ENCODE measurements at places on chromosomes 16 and 17.

- DNase-seq = no peak
These were observed 36.5 kb downstream of the CYTH1 start for GRCh38 chr17:78745407-78746088.

DNA sequence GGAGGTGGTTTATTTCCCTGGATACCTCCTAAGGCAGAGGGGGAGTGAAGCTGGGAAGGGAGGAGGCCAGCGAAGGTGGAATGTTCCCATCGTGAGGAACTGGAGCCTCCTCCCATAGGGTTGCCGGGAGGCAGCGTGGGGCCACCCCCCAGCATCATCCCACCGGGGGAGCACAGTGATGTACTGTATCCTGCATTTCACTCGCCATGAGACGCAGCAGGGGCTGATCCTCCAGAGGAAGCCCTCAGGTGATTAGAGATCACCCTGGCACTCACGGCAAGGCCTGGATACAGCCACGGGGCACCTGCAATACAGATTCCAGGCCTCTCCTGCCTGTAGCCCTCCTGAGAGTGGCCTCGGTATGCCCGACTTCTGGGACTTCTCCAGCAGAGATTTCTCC is 25.5 kb upstream of the BEAN1 start:
- DNase-seq = no peak

- no peak for DNase-seq
These were observed 2.2 kb downstream of the JUP start for GRCh38 chr17:41784207-41784744.

- no peak for DNase-seq
These were observed 50.0 kb upstream of the CAPN15 start for GRCh38 chr16:477301-478157.

DNA sequence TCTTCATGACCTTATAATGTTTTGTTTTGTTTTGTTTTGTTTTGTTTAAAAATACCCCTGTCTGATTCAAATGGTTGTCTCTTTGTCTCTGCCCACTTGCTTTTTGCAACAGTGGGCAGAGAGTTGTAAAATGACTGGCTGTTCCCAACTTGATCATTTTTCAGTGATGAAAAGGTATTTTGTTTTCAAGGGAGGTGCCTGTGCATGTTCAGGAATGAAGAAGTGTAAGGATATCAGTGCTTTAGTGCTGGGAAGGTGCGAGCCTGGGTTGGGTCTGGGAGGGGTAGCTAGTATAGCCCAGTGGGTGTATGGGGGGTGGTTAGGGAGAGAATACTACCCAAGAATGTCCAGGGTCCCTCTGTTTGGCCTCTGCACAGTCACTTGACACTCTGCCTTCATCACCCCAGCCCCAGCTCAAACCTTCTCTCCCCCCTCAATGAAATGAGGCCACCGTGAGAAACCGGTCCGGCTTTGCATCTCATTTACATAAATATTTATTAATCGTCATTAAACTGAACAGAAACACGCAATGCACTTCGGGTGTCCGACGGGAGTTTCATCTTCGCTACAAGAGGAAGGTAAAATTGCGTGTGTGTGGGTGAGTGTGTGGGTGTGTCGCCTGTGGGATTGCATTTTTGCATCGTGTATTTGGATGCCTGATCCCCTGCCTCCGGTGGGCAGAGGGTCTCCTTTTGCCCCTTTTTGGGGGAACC is 4.3 kb downstream of the NEUROD2 start:
- DNase-seq = no peak

- DNase-seq = no peak
These were observed 147.1 kb downstream of the TANC2 start for GRCh38 chr17:63113167-63113566.

DNA sequence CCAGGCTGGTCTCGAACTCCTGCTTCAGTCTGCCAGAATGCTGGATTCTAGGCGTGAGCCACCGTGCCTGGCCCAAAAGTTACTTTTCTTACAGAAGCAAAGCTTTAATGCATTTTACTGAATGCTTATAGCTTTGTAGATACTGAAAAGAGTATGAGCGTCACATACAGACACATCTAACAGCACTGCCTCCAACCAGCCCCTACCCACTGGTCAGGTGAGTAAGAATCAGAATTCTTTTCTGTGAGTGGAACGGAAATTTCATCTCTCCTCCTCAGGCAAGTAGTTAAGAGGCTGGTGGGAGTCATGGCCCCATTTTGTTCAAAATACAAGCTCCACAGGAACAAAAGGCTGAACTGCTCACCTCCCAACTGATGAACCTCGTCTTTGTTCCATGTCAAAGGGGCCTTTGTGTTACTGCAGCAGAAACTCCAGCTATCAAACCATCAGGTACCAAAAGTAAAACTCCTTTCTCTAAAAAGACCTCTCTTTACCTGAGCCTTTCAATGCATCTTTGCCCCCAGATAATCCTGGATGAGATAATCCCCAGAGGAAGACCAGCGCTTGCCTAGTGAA is 92.4 kb upstream of the RPH3AL start:
- no peak for DNase-seq

- no peak for DNase-seq
These were observed 22.7 kb downstream of the YWHAE start for GRCh38 chr17:1377334-1377733.

DNA sequence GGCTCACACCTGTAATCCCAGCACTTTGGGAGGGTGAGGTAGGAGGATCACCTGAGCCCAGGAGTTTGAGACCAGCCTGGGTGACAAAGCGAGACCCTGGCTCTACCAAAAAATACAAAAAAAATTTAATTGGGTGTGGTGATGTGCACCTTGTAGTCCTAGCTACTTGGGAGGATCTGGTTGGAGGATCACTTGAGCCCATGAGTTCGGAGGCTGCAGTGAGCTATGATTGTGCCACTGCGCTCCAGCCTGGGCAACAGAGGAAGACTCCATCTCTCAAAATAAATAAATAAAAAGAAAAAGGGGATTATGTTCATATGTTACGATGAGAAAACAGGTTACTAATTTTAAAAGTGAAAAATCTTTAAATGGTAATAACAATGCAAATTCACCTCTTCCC is 996 bp downstream of the MLKL start:
- no peak for DNase-seq

DNA sequence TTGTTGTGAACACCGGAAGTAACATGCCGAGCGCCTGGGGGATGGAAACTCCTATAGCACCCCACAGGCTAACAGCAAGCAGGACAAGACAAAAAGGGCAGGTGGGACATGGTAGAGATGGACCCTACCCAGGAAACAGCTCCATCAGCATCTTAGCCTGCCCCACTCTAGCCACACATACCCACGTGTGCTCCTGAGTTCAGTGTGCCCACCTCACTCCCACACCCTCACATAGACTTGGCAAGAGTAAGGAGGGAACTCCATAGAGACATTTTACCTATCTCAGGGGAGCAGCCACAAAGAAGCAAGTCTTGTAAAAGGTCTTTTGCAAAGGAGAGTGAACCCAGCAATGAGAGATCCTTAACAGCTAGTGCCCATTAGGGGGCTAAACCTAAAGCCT is 37.8 kb upstream of the CACNG3 start:
- DNase-seq = no peak

- no peak for DNase-seq
These were observed 50.5 kb downstream of the CACNG5 start for GRCh38 chr17:66885417-66885816.

DNA sequence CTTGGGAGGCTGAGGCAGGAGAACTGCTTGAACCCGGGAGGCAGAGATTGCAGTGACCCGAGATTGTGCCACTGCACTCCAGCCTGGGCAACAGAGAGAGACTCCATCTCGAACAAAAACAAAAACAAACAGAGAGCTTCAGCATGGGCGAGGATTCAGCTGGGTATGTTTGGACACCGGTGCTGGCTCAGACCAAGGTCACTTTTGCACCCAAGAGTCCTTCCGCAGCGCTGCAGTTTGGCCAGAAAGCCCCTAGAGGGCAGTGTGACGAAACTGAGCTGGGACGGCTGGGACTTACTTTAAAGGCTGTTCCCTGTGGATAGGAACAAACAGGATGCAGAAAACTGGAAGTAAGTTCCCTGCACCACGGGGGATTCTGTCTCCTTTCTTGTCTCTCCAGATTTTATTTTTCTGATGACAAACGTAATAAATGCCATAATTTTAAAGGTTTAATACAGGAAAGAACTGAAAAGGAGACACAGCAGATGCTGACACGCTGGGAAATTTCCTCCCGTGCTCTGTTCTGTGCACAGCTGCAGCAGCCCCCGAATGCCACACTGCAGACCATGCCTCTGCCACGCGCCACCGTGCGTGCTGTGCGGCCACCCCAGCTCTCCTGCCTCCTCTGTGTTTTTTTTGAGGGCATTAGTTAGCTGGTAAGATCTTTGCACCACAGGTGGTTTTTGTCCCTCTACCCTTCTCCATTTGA is 25.2 kb upstream of the USP36 start:
- no peak for DNase-seq

DNA sequence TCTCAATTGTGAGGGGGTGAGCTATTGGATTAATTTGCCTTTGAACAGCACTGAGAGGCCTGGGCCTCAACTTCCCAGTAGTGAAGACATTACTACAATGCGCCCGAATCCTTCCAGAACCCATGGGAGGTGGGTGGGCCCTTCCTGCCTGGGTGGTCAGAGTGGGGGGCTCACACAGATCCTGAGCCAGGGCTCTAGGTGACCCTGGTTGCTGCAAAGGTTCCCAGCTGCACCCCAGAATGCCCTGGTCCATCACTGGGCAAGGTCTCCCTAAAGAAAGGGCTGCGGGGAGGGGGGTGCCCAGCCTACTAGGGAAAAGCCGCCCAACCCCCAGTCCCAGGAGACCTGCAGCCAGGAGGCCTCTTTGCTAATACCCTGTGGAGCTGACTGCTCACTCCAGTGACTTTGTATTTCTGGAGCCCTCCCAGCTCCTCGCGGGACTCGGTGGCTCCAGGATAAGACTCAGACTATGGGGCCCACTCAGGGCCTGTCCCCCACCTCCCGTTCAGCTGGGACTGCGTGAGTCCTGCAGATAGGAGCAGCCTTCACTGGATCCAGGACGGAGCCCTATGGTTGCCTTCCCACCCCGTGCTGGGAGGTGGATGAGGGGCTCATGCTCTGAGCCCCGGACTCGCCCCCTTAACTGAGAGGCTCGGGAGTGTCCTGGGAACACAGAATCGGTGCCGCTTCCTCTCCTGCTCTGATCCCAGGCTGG is 40.2 kb downstream of the SLC7A5 start:
- DNase-seq = no peak

GRCh38 chr17:43994272-43995149 is 9.9 kb upstream of the NAGS start:
- no peak for DNase-seq

- DNase-seq = no peak
These were observed 20.7 kb upstream of the C16orf78 start for GRCh38 chr16:49352892-49353291.

DNA sequence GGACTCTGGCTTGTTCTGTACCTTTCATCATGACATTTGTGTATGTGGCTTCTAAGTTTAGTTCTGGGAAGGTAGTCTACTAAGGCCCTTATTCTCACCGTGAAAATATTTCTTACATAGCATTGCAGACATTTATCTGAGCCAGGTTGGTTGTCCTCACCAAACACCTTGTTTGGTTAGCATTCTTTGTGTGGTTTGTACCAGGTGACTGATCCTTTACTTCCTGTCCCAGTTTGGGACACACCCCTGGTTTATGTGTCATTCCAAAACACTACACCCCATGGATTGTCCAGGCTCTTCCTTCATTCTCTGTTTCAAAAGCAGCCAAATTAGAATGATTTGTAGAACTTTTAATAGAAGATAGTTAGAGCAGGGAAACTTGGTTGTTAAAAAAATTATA is 23.2 kb upstream of the DUSP14 start:
- no peak for DNase-seq

DNA sequence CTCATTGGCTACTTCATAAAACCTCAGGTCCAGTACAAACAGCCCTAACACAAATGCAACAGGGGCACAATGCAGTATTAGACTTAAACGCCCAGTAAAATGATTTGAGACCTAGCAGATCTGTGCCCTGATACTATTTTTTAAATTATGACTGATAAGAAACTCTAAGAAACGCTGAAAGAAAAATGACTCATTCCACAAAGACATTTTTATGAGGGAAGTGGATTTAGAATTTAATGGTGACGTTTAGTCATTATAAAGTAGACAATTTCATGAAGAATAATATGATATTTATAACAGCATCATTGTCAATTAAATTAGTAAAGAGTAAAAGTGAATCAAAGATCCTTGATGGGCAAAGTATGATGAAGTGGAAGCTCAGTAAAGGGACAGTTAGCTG is 80.4 kb upstream of the DHX40 start:
- DNase-seq = no peak

DNA sequence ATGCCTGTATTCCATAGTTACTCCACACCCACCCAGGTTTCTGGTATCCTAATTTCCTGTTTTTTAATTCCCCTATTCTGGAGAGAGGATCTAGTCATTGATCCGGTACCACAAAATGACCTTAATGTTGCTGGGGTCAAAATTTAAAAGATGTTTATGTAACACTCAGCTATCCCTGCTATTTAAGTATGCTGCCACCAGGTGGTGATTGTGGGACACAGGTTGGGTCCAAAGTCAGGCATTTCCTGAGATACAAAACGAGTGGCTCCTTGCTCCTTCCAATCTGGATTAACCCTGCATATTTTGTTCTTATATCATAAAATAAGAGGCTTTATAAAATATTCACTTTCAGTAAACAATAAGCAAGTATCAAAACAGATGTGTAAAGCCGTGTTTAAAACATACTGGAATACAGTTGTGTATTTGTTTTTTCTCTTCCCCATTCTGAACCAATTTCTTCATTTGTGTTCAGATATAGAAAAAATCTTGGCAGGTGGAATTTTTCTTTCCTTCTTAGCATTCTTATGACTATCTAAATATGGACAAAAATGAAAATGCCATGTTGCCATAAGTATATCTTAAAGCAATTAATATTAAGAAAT is 16.3 kb downstream of the HS3ST4 start:
- no peak for DNase-seq

DNA sequence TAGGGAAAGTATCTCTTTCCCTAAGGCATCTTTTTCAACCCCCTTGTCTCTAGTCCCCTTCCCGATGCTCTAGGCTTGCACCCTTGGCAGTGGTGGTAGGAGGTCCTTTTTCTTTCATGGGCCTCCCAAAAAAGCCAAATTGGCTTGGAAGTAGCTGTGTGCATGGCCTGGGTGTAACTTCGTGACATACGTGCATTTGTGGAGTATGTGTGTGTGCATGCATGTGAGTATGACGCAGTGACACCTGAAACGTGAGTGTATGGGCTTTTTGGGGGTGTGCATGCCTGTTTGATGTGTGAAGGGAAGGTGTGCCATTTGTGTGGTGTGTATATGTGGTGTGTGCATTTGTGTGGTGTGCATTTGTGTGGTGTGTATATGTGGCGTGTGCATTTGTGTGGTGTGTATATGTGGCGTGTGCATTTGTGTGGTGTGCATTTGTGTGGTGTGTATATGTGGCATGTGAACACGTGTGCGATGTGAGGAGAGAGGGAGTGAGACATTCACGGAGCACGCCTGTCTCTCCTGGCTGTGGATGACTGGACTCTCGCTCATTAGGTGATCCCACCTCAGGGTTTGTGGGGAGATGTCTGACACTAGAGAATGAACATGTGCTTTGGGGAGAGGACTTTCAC is 15.7 kb downstream of the IGFBP4 start:
- no peak for DNase-seq
